Breast epithelium (tissue), 4 donors: ENCODE measurements at places on chromosomes 11 and 22. TPM values are rescaled to one million over a fixed set of nuclear protein-coding genes. Genes with fewer than 3 reads are reported as not detected.

- no peak overlapping the region for H3K27ac ChIP-seq
- no peaks in the 10 kb centered on the region for H3K4me1 ChIP-seq
- no peak overlapping the region for H3K4me3 ChIP-seq
- H3K27me3 ChIP-seq = no peaks in the 10 kb centered on the region
- H3K36me3 ChIP-seq = no peaks in the 10 kb centered on the region
These were observed 43.6 kb downstream of the UVRAG start for GRCh38 chr11:75858613-75859012.

DNA sequence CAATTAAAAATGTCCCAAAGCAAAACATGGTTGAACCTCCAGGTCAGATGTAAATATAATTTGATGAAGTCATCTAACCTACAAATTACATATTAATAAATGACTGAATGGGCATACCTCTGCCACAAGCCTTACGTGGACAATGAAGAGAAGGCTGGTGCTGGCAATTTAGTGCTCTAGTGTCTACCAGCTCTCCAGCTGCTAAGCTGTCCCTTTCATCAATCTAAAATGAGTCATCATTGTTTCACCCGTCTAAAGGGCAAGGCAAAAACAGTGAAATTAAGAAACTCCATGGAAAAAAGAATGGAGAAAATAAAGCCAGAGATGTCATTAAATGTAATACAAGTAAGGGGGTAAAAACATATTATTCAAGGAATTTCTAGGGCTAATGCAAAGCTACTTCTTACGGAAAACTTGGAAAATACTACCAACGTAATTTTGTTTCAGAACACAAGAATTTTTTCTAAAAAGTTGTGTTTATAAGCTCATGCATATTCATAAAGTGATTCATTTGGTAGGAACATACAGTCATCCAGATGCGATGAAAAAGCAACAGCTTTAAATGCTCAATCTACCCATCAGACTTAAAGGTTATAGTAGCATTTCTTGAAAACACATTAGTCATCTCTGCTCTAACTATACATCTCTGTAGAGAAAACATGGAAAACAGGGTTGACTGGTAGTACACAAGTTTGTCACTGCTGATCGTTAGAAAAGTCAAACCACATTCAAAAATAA, 71.5 kb downstream of the SIK3 start:
- no peaks in the 10 kb centered on the region for H3K27me3 ChIP-seq
- H3K4me1 ChIP-seq = no peaks in the 10 kb centered on the region

CDHR5 gene
- 6.2 TPM for total RNA-seq

- H3K27me3 ChIP-seq = no peaks in the 10 kb centered on the region
- DNase-seq = no peak
- H3K4me1 ChIP-seq = no peaks in the 10 kb centered on the region
- no peak overlapping the region for H3K27ac ChIP-seq
- H3K4me3 ChIP-seq = no peak overlapping the region
- no peaks in the 10 kb centered on the region for H3K36me3 ChIP-seq
These were observed 128.1 kb downstream of the CCDC34 start for GRCh38 chr11:27234961-27235360.

TRIM49 gene
- not detected for total RNA-seq

- H3K4me1 ChIP-seq = no peaks in the 10 kb centered on the region
- H3K4me3 ChIP-seq = no peak overlapping the region
- H3K27me3 ChIP-seq = no peaks in the 10 kb centered on the region
- H3K36me3 ChIP-seq = no peaks in the 10 kb centered on the region
- no peak for DNase-seq
These were observed 127.8 kb downstream of the PARVA start for GRCh38 chr11:12505183-12505582.

DNA sequence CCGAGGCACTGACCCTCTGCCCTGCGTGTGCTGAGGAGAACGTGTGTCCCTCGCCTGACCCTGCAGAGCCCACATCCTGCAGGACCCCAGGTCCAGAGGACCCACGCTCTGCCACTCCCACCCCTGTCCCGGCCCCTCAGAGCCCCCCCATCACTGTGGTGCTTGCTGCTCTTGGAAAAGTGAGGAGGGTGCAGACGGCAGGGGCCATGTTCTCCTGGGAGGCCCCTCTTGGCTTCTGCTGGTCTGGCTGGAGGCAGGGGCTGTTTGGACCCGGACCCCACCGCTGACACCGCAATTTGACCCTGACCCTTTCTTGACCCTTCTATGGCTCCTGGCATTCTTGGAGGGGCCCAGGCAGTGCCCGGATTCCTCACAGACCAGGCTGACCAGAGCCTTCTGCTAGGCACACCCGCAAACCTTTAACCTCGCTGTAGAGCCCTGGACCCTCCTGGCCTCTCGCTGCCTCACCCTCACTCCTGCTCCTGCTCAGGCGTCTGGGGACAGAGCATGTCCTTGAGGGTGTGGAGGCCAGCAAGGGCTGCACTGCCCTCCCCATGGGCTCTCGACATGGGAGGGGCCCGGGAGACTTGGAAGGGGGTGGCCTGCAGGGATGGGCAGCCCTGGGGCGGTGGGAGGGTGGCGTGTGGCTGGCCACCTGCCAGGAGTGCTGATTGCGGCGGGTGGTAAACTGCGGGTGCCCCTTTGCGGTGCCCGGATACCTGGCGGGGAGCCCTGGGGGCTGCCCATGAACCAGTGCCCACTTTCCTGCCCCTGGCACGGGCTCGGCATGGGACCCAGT, 37.0 kb upstream of the MUC5AC start:
- no peak overlapping the region for H3K4me3 ChIP-seq
- H3K27ac ChIP-seq = no peak overlapping the region
- no peaks in the 10 kb centered on the region for H3K4me1 ChIP-seq

DNA sequence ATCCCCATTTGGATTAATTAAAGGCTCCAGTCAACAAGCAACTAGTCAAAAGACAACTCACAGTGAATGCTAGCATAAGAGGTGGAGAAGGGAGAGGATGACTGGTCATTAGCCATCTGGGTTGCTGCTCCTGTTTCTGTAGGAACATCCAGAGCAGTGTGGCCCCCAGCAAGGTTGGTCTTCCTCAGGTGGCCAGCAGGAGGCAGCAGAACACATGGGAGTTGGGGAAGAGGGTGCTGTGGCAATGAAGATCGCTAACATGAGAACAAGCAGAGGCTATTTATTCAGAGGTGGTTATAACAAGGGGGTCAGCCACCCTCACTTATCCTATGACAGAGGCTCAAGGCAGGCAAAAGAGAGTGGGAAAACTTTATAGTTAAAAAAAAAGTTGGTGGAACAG, 21.3 kb downstream of the IZUMO1R start:
- no peaks in the 10 kb centered on the region for H3K27me3 ChIP-seq
- no peak overlapping the region for H3K4me3 ChIP-seq
- no peak overlapping the region for H3K27ac ChIP-seq
- no peaks in the 10 kb centered on the region for H3K36me3 ChIP-seq
- H3K4me1 ChIP-seq = no peaks in the 10 kb centered on the region

DNA sequence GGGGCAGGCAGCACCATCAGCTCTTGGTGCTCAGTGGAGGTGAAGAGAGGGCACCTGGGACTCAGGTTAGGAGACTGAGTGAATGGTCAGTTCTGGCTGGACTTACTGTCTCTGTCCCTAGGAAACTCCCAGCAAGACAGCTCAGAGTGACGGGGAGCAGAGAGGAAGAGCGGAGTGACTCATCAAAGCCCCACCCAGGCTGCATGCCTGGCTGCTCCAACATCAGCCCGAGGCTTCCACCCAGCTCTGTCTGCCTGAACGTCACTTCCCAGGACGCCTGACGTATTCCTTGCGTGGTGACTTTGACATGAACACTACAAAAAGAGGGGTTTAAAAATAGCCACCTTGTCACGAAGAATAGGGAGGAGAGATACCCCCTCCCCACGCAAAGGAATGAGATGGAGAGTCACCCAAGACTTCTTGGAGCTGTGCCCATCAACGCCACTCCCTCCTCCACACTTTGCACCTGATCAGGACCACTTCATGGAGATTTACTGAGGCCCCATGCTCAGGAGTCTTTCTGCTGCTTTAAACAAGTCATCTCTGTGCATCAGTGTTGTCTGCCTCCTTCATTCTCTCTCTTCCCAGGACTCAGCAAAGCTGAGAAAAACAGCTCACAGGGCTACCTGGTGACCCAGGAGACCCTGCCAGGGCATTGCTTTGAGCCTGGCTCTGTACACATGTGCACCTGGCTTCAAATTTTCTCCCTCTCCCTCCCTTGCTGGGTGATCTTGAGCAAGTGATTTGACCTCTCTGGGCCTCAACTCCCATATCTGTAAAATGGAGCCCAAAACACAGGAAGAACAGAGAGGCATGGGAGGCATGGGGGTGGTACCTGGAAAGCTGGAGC, 83.1 kb downstream of the MN1 start:
- DNase-seq = peak; percentile 58
- H3K4me1 ChIP-seq = no peaks in the 10 kb centered on the region
- no peaks in the 10 kb centered on the region for H3K36me3 ChIP-seq
- peak overlapping the region; percentile 38 for H3K27ac ChIP-seq

ALX4 gene
- total RNA-seq = 5.2 TPM

DNA sequence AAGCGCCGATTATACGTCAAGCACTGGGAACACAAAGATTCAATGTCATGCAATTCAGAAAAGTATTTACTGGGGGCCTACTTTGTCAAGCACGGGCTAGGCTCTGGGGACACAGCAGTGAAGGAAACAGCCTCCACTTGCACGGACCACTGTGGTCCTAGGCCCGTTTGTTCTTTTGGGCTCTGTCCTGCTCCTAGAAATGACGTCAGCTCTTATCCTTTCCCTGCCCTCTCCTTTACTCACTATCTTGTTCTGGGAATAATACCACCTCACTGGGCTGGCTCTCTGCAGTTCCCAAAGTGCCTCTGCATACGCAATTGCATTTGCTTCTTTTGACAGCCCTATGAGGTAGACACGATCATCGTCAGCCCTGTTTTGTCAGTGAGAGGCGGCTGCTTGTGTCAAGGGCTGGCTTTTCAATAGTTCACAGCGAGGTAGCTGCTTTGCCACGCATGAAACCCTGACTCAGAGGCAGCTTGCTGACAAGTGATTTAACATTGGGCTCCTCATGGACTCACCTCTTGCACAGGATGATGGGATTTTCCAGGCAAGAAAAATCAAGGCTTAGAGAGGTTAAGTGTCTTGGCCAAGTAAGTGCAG, 22.9 kb upstream of the IGSF22 start:
- DNase-seq = no peak
- no peak overlapping the region for H3K4me3 ChIP-seq
- no peak overlapping the region for H3K27ac ChIP-seq
- no peaks in the 10 kb centered on the region for H3K27me3 ChIP-seq
- no peaks in the 10 kb centered on the region for H3K36me3 ChIP-seq
- no peaks in the 10 kb centered on the region for H3K4me1 ChIP-seq

- H3K4me1 ChIP-seq = no peaks in the 10 kb centered on the region
- H3K36me3 ChIP-seq = no peaks in the 10 kb centered on the region
- no peak overlapping the region for H3K4me3 ChIP-seq
- H3K27ac ChIP-seq = no peak overlapping the region
- no peak for DNase-seq
- H3K27me3 ChIP-seq = no peaks in the 10 kb centered on the region
These were observed 181.5 kb upstream of the E2F8 start for GRCh38 chr11:19422276-19422675.

GAL3ST1 gene
- total RNA-seq = 1.3 TPM

ZP1 gene
- 0.32 TPM for total RNA-seq
